Stimulated activated CD4-positive, alpha-beta T cell treated with anti-CD3 and anti-CD28 coated beads, Interleukin-1b, Interleukin-23, amount 100 ng/mL, for 1 hour (primary cell): ENCODE measurements at places on chromosomes 16 and 17.
A peak's percentile ranks its signal among the peaks of the same experiment; 100 is the strongest.

GRCh38 chr16:35639233-35640205, 2180.1 kb downstream of the TP53TG3F start:
- no peak for DNase-seq

- no peak for DNase-seq
Measured at GRCh38 chr16:72221630-72222024, 49.7 kb upstream of the PMFBP1 start.

- no peak for DNase-seq
Measured at GRCh38 chr17:74568106-74568873, 981 bp upstream of the CD300H start.

- no peak for DNase-seq
Measured at GRCh38 chr16:24652803-24653202, 76.6 kb upstream of the TNRC6A start.

- no peak for DNase-seq
Measured at GRCh38 chr17:21374441-21375161, 1.6 kb upstream of the KCNJ12 start.

DNA sequence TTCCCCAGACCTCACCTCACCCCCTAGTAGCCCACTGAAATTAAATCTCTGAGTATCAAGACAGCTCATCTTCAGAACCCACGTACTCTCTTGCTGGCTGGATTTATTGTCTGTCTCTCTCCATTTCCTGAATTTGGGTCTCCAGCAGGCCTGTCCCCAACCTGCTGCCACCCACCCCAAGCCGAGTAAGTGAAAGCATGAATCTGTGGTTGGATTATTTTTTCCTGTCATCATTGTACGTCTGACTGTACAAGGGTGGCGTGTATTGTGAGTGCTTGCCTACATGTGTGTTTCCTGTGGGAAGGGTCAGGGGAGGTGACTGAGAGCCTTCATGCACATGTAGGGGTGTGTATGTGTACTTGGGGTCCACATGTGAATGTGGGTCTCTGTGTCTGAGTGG, 5.4 kb downstream of the TNP2 start:
- no peak for DNase-seq

GRCh38 chr16:2037647-2038381, 9.8 kb downstream of the NTHL1 start:
- DNase-seq: no peak

DNA sequence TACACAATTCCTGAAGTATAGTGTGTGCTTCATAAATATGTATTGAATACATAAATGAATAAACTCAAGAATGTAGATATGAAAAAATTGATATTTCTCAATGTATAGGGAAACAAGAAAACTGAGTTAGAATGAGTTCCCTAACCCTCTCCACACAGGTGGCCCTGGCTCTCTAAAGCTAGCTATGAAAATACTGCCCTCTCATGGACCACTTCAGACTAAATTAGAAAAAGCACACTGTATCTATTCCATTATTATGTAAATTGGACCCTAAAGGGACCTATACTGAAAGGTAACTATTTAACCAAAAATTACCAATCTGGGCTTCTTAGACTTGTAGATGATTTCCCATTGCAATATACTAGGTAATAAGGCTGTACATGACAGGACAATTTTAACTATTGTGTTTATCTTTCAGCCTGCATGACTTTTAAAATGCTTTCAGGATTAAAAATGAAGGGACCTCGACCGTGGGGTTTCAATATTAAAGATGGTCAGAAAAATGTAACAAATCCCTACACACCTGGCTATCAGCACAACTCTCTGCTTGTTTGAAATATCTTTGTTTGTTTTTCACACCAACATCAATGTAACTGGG, 672.5 kb upstream of the KIF2B start:
- no peak for DNase-seq

DNA sequence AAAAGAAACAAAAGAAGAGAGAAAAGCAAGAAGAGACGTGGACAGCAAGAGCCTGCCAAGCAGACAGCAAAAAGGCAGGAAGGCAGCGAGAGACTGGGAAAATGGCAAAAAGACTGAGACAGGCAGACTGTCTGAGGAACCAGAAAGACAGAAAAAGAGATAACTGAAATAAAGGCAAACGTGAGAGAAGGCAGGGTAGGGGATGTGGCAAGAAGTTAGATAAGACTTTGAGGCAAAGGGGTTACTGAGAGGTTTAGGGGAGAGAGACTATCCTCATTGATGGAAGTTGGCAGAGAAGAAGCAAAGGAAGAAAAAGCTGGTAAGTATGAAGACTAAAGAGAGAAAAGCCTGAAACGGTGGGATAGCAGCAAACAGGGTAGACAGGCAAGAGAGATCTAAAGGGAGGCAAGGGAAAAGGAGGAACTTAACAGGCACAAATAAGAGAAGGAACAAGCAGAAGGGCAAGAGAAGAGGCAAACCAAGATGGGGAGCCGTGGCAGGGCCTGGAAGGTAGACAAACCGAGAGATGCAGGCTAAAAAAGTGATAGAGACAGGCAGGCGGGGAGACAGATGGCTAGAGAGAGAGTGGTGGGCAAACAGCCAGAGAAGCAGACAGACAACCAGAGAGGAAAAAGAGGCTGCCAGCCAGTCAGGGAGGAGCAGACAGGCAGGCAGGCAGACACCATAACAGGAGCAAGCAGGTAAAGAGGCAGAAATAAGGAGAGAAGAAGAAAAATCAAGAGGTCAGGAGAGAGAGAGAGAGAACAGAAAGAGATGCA, 7.1 kb upstream of the CHD3 start:
- DNase-seq: no peak

- peak; percentile 17 for DNase-seq
Measured at GRCh38 chr16:77675464-77676324, 46.6 kb upstream of the NUDT7 start.

GRCh38 chr17:17722906-17723353, 41.7 kb downstream of the RAI1 start:
- no peak for DNase-seq

GRCh38 chr17:81315885-81316391, 20.8 kb upstream of the SLC38A10 start:
- no peak for DNase-seq

- no peak for DNase-seq
Measured at GRCh38 chr17:10626390-10626789, 30.7 kb downstream of the MYH3 start.

GRCh38 chr16:9334103-9334502, 242.7 kb downstream of the HAPSTR1 start:
- no peak for DNase-seq

- DNase-seq: no peak
Measured at GRCh38 chr17:2337544-2338314, 428 bp downstream of the SGSM2 start.

GRCh38 chr17:83156408-83156807, 77.0 kb downstream of the METRNL start:
- DNase-seq: no peak

GRCh38 chr17:10305398-10305797, 67.4 kb downstream of the MYH13 start:
- no peak for DNase-seq

DNA sequence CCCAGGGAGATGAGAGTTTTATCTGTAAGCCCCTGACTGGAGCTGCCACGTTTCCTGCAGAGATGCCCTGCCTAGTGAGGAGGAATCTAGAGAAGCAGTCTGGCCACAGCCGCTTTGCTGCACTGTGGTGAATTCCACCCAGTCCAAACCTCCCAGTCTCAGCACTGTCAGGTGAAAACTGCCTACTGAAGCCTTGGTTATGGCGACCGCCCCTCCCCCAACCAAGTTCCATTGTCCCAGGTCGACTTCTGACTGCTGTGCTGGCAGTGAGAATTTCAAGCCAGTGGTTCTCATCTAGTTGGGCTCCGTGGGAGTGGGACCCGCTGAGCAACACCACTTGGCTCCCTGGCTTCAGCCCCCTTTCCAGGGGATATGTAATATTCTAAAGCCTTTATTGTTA, 10.2 kb upstream of the LYZL6 start:
- DNase-seq: no peak
